ENCODE measurements at places on chromosomes 2 and 18. TPM values are rescaled to one million over a fixed set of nuclear protein-coding genes. Genes with fewer than 3 reads are reported as not detected.
A peak's percentile ranks its signal among the peaks of the same experiment; 100 is the strongest.

GRCh38 chr2:70141212-70141901 is 49.5 kb downstream of the C2orf42 start:
- DNase-seq = peak; percentile 49

DNA sequence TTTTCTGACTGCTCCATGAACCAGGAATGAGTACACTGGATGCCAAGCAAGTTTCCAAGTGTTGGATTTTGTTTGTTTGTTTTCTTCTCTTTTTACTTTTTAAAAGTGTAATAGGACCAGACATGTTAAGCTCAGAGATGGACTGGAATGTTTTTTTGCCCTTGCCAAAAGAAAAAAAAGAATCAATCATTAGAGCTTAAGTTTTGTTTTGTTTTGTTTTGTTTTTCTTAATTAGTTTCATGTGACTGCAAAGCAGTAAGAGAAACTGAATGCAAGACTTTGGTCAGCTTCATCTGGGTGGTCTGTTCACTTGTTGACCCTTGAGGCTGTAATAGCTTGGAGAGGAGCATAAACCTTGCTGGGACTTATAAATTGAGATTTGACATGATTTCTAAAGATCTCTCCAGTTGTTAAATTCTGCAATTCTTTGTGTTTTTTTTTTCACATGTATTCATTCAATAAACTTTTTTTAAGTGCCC is 42.4 kb upstream of the SLC1A4 start:
- DNase-seq = no peak

DNA sequence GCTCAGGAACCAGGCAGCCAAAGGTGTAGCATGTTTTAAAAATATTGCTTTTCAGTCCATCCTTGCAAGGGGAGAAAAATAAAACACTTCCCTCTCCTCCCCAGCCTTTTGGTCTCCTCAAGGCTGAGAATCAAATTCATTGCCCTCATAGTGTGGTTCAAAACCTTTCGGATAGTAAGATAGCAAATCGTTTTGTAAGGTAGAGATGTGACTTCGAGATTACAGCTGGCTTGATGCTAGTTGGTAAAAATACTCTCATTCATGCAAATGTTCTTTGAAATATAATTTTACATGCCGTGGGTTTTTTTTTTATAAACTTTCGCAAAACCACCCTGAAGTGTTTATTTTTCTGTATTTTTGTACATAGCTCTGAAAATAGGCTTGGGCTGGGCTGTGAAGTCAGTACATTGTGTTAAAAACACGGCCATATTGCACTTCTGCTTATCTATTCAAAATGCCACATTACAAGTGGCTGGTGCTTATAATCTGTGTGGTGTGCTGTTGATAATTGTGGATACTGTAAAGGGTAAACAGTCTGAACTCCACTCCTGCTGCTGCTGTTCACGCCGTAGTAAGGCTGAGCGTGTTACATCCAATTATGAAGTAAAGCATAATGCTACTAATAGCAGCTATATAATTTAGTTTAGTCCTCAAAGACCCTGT is 172.0 kb upstream of the SIX3 start:
- no peak for DNase-seq

DNA sequence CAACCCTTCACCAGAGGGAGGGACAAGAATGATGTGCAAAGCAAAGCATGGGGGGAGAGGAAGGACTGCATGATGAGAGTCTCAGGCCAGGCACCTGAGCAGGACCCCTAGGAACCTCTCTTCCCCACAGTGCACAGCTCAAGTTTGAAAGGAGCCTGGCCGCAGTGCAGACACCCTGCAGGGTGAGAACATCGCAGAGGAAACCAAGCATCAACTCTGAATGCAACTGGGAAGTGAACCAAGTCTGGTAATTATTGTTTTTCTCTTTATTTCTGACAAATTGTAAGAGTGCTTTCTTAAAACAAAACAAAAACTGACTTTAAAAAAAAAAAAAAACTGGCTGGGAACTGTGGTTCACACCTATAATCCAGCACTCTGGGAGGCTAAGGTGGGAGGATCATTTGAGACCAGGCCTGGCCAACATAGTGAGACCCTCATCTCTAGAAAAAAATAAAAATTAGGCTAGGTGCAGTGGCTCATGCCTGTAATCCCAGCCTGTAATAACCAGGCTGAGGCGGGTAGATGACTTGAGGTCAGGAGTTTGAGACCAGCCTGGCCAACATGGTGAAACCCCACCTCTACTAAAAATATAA is 15.3 kb downstream of the NPC1 start:
- no peak for DNase-seq

GRCh38 chr2:86275384-86275799 is 62.0 kb downstream of the REEP1 start:
- no peak for DNase-seq

C1QL2 gene
- not detected for total RNA-seq

DNA sequence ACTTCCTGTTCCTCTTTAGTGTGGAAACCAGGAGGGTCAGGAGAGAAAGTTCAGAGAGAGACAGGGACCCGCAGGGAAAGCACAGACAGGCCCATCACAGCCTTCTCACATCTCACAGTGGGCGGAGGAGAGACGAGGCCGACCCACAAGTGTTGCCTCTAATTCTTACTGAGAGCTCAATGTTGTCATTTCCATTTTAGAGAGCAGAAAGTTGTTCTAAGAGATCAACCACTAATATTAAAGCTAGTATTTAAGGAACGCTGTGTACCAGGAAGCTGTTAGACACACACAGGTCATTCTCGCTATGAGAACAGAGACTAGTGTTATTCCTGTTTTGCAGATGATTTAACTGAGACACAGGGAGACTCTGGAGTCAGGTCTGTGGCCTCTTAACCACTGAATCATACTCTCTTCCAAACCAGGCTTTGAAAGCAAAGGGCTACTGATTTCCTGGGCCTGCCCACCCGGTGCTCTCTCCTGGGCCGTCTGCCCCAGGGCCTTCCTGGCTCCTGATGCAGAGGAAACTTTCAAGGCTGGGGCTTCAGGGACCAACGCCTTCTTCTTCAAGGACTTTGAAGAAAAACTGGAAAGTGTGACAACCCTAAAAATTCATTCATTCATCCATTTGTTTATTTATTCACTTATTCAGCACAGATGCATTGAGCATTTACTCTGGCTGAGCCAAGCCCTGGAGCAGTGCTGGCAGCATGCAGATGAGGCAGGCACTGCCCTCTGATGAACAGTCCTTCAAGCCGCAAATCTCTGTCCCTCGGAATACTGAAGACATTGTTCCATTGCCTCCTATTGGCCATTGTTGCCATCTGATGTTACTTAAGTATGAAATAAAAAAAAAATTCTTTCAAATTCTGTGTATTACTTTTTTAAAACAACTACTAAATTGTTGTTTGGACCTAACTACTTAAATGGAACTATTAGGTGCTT is 37.2 kb upstream of the BIN1 start:
- no peak for DNase-seq

VRK2 gene
- total RNA-seq = 27.7 TPM

GRCh38 chr2:209351636-209352035 is 72.2 kb upstream of the MAP2 start:
- no peak for DNase-seq

GPBAR1 gene
- total RNA-seq = 0.91 TPM

UGT1A4 gene
- total RNA-seq = not detected

DNA sequence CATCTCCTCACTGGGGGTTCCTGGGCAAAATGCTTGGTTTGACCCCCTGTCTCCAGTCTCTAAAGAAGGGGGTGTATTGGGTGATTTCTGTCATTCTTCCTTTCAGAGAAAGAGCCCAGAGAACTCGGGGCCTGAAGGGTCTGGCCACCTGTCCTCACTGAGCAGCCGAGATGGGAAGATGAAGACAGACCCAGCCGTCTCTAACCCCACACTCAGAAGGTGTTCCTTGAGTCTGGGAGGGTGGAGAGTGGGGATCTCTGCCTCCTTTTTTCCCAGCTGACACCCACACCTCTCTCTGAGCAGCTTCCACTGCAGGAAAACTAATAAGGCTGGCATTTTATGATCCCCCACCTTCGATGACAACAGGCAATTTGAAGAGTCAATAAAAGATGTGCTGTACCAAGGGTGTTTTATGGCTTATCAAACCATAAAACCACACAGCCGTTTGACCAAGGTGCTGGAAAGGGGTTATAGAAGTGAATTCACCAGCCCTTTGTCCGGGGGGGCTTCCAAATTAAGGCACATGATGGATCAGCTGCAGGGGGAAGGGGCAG is 213.8 kb downstream of the SMAD2 start:
- no peak for DNase-seq

VWC2L gene
- 0.21 TPM for total RNA-seq

DNA sequence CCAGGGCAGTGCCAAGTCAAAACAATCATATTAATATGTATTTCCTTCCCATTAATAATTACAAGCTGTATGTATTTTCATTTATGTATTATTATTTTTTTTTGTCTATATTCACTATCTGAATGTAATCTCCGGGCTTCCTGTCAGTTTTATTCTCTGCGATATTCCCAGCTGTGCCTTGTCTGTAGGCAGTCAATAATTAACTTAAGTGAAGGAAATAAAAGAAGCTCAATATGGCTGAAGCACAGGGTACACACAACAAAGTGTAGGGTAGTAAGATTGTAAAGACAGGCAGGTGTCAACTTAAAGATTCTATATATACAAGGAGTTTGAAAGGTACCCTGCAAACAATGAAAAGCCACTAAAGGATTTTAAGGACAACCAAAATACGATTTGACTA is 122.9 kb downstream of the ROCK1 start:
- no peak for DNase-seq

GRCh38 chr18:33804258-33804657 is 226.2 kb downstream of the ASXL3 start:
- no peak for DNase-seq

DNA sequence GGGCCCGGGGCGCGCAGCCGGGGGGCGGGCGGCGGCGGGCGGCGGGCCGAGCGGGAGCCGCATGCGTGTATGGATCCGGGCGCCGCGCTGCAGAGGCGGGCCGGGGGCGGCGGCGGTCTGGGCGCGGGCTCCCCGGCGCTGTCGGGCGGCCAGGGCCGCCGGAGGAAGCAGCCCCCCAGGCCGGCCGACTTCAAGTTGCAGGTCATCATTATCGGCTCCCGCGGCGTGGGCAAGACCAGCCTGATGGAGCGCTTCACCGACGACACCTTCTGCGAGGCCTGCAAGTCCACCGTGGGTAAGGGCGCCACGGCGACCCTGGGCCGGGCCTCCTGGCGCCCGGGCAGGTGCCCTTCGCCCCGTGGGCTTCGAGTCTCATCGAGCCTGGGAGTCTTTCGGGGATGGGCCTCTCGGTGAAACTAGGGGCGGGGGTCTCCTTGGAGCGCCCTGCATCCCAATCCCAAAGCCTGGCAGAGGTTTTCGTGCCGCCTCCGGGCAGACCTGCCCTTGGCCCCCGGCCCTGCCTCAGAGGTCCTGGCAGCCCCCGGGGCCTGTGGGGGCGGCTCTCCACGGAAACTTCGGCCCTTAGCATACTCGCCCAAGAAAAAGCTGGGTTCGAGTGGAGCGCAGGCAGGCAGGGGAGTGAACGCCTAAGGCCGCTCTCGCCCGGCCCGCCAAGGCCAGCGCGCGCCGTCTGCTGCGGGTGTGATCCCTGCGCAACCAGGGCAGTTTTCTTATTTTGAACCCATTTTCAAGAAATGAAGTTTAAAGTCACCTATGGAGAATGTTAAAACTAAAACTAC is 622 bp downstream of the RAB12 start:
- DNase-seq = peak; percentile 18

GRCh38 chr2:186822323-186822722 is 26.6 kb downstream of the ZSWIM2 start:
- DNase-seq = no peak

All from uterus (tissue), 4 donors.